ENCODE measurements at places on chromosomes 4 and X.

- no peak for DNase-seq
Observed at GRCh38 chr4:13190093-13190721, 293.9 kb downstream of the RAB28 start.

DNA sequence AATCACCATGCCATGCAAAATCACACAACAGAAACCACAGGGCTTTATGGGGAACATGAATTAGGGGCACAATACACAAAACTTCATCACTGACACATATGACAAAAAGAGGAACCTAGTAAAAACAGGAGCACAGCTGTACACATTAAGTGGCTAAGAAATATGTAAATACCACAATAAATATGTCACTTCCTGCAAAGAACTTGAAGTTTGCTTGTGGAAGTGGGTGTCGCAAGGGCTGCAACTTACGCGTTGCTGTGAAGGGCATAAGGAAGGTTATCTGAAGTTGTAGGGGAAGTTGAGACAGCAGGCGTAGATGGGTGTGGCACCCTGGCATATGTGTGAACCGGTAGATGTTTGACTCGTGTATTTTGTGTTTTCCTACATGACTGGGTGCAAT, 42.4 kb downstream of the CLCN4 start:
- DNase-seq: no peak

DNA sequence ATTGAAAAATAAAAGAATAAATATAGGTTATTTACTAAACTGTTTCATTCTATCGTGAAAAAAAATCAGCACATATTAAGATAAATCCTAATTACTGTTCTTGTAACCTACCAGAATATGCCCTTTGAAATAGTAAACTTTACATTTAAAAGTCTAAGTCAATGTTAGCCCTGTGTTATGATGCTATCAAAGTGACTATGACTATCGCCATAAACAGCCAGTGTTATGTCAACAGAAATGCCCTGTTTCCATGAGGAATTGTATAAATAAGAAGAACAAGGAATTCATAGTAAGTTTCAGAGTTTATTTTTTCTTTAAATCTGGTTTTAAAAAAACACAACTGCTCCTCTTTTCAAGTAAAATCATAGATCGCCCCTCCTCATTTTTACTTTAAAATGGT, 11.4 kb downstream of the NR3C2 start:
- DNase-seq: no peak

GRCh38 chrX:49187526-49187925, 1.4 kb upstream of the PRICKLE3 start:
- DNase-seq: no peak

GRCh38 chr4:177263818-177264217, 45.9 kb upstream of the NEIL3 start:
- DNase-seq: no peak

DNA sequence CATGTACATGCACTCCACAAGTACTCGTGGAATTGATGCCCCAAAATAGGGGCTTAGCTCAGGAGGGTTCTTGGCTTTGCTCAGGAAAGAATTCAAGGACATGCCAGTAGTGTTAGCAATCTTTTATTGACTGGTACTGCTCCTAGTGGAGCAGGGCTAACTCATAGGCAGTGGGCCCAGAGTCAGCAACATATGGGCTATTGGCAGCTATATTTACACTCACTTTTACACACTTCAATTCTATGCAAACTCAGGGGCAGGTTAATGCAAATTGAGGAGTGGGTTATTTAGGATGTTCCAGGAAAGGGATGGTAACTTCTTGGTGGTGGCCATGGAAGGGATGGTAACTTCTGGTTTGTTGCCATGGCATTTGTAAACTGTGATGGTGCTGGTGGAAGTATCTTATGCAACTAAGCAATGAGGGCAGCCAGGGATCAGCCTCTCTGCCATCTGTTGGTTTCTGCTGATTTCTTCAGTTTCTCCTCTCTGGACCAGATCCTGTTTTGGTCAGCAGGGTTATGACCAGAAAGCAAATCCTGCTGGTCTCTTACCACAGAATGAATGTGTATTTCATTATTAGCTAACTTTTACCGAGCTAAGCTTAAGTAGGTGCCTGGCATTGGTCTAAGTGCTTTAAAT, 69.2 kb upstream of the FAT1 start:
- DNase-seq: no peak

DNA sequence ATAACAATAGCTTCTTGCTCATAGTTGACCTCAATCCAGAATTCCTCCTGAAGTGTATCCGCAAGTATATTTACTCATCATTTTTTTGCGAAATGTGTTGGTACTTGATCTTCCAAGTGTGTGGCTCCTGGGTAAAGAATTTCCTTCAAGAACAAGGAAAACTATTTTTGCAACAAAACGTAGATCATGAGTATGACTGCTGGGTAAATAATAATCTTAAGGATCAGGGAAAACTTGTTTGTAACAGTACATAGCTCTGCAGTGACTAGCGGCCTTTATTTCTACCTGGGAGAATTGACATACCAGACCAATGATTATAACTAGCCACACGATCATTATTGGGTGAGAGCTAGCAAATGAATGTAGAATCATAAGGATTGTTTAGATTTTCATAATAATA, 1311.7 kb downstream of the ARAP2 start:
- no peak for DNase-seq

DNA sequence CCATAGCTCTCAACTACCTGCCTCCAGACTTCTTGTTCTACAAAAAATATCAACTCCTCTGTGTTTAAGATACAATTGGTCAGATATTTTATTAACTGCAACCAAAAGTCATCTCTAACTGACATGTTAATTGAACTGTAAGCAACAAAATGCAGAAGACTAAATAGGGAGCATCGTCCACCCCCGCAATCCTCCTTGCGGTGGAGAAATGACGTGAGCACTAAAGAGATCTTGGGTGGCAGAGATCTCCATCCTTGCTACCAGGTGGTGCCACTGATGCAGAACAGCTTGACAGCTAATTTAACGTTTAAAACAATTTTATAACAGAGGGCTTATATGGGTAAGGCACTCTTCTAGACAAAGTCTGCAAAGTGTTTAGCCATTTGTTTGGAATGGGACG, 164.4 kb upstream of the FTHL17 start:
- no peak for DNase-seq

DNA sequence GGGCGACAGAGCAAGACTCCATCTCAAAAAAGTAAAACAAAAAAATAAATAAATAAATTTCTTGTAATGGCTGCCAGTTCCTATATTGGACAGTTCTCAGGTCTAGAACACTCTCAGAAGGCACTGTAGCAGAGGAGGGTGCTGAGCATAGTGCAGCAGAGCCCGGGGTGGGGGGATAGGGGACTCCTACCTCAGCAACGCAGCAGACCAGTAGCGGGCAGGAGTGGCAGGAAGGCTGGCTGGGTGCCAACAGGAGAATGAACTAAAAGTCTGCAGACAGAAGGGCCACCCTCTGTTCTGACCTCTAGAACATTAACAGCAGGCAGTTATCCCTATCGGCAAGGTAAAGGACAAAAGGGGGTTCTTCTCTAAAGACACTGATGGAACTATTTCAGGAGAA, 20.2 kb downstream of the PDK3 start:
- DNase-seq: no peak

DNA sequence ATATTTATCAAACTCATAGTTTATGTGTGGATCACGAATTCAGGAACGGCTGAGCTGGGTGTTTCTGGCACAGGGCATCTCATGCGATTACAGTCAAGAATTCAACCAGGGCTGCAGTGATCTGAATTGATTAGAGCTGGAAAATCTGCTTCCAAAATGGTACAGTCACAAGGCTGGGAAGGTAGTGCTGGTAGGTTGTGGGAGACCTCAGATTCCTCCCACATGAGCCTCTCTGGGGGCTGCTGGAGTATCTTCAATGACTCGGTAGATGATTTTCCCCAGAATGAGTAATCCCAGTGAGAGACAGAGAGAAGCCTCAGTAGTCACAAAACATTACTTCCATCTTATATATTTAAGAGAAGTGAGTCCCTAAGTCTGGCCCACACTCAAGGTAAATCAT, 36.2 kb upstream of the PRDX4 start:
- DNase-seq: no peak
